Memory B cell (primary cell): ENCODE measurements at places on chromosomes 13 and 19.

DNA sequence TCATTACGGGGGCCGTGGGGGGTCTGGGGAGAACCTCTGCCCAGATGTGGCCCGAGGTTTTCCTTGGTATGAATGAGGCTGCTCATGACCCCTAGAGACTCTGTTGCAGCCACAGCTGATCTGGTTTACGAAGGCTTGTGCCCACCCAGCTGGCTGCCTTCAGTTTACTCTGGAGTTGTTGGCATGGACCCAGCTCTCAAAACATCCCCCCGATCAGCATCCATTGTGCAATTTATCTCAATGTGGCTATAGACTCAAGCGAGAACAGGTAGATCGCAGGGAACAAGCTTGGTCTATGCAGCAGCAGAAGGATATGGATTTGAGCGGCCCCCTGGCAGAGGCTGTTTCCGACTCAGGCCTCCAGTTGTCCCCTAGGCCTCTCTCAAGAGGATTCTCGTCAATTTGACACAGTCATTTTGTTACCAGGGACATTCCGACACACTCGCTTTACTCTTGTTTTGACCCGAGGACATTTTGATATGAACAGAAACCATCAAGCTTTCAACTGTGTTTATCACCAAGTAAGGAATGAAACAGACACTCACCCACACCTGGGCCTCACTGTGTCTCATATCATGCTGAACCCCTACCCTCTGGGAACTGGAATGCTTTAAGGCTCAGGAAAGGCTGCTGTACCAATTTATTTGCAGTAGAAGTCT lies 161.5 kb downstream of the KATNAL1 start:
- H3K27me3 ChIP-seq, result peaks cover 10% of the 10 kb centered on the region
- peaks cover 5% of the 10 kb centered on the region for H3K36me3 ChIP-seq
- peak overlapping the region; percentile 41 for H3K4me3 ChIP-seq
- H3K27ac ChIP-seq, result peak overlapping the region; percentile 86
- peaks cover 41% of the 10 kb centered on the region for H3K4me1 ChIP-seq

- H3K4me1 ChIP-seq, result peaks cover 15% of the 10 kb centered on the region
- no peak for DNase-seq
- H3K27me3 ChIP-seq, result no peaks in the 10 kb centered on the region
- peaks cover 2% of the 10 kb centered on the region for H3K36me3 ChIP-seq
Measured at GRCh38 chr13:112727581-112727980, 37.7 kb downstream of the ATP11A start.

DNA sequence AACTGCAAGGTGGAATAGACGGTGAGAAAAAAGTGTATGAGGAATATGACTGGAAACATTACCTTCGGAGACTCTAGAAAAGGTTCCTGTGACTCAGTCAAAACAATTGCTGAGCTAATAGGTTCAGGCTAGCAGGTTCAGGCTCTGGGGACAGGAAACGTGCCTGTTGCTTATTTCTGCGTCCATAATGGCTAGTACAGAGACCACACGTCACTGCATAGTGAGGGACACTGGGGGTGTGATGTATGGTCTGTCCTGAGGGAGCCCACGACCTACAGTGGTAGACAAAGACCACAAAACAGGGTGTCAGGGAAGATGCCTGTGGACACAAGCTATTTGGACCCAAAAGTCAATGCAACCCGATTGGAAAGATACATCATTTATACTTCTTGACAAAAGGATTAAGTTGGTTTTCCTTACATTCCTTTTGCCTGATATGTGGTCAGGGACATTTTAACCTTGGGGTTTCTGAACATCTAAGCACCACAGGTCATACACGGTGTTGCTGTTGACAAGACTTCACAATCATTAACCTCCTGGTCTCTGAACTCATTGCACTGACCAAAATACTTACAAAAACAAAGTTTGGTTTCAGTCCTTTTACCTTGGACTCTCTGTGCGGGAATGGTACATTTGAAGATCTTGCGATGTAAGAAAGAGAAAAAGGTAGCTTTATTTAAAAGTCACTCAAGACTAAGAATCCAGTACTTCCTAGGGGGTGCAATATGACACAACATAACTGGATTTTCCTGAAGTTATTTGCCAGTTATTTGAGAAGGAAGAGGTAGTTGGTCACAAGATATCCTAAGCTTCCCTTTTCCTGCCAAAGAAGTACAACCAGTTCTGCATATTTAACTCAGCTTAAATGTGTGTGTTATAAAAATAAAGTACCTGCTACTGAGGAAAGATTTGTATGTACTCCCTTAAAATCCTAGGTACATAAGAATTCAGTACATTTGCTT lies 20.0 kb downstream of the CRYL1 start:
- H3K27me3 ChIP-seq, result no peaks in the 10 kb centered on the region
- no peak overlapping the region for H3K27ac ChIP-seq
- H3K4me3 ChIP-seq, result no peak overlapping the region
- no peaks in the 10 kb centered on the region for H3K4me1 ChIP-seq

DNA sequence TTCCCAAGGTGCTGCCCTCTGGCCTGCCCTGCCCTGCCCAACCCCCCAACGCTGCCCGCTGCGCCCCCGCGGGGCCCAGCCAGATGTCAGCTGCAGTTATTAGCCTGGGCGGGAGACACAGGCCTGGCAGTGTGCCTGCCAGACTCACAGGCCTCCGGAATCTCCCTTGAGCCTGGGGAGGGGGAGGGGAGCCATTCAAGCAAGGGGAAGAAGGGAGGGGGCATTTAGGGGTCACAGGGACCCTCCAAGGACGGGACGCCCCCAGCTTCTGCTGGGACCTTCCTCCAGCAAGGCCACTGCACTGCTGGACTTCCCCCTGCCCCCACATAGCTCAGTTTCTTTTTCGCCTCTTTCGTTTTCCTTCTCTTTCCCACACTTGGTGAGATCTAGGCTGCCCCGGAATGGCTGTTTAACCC lies 2.6 kb upstream of the JUNB start:
- peaks cover 25% of the 10 kb centered on the region for H3K4me1 ChIP-seq
- H3K36me3 ChIP-seq, result no peaks in the 10 kb centered on the region
- no peaks in the 10 kb centered on the region for H3K27me3 ChIP-seq
- DNase-seq, result peak; percentile 74
- H3K4me3 ChIP-seq, result peak overlapping the region; percentile 91

DNA sequence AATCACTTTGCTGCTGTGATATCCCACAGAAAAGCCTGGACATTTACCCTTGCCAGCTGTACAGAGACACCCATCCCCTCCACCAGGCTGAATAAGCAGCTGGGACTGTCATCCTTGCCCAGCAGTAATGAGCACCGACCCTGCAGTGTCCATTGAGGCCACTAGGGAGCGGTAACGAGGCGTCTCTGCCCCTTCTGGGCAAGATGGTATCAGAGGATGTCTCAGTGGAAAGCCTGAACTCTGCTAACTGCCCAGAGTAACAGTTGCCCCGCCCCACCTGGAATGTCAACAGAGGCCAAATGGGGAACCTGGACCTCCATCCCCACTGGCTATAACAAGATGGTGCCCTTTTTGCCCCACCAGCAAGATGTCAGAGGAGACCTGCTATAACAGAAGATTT lies 22.8 kb upstream of the CEACAM20 start:
- peaks cover 9% of the 10 kb centered on the region for H3K27me3 ChIP-seq
- peaks cover 7% of the 10 kb centered on the region for H3K36me3 ChIP-seq
- no peak overlapping the region for H3K4me3 ChIP-seq
- H3K27ac ChIP-seq, result no peak overlapping the region
- no peaks in the 10 kb centered on the region for H3K4me1 ChIP-seq

GRCh38 chr13:76715621-76716020 lies 170.6 kb downstream of the KCTD12 start:
- no peaks in the 10 kb centered on the region for H3K36me3 ChIP-seq
- DNase-seq, result no peak
- no peak overlapping the region for H3K4me3 ChIP-seq
- no peaks in the 10 kb centered on the region for H3K4me1 ChIP-seq

- H3K36me3 ChIP-seq, result peaks cover 15% of the 10 kb centered on the region
- DNase-seq, result no peak
- no peak within 1 kb of the TSS for H3K4me3 ChIP-seq
- H3K27me3 ChIP-seq, result no peaks in the 10 kb centered on the region
- no peaks in the 10 kb centered on the region for H3K4me1 ChIP-seq
- no peak within 1 kb of the TSS for H3K27ac ChIP-seq
Measured at GRCh38 chr19:56272161-56272798, at the start of gene EDDM13. EDDM13 (plus strand) TSS chr19:56272748; CDS start chr19:56272835, 87 bp downstream.

GRCh38 chr19:35862528-35862927 lies 5.8 kb downstream of the KIRREL2 start:
- peaks cover under 1% of the 10 kb centered on the region for H3K36me3 ChIP-seq
- no peak for DNase-seq
- H3K4me3 ChIP-seq, result no peak overlapping the region
- H3K4me1 ChIP-seq, result peaks cover 7% of the 10 kb centered on the region
- H3K27ac ChIP-seq, result no peak overlapping the region

DNA sequence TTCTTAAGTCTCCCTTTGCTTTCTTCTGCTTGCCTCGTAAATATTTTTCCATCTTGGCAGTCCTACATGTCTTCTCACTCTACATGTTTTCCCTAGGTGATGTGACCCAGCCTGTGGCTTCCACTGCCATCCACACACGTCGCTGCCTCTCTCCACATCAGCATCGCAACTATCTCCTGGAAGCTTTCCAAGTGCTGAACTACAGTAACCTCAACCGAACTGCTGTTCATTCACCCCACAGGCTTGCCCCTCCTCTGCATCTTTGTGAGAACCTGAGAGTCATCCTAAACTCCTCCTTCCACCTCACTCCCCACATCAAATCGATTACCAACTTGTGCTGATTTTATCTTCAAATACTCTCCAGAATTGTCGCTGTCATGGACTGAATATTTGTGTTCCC lies 41.2 kb upstream of the USPL1 start:
- peaks cover 11% of the 10 kb centered on the region for H3K4me1 ChIP-seq
- H3K4me3 ChIP-seq, result no peak overlapping the region
- no peak for DNase-seq
- H3K27ac ChIP-seq, result no peak overlapping the region
- peaks cover 2% of the 10 kb centered on the region for H3K27me3 ChIP-seq

- H3K4me3 ChIP-seq, result no peak overlapping the region
- H3K4me1 ChIP-seq, result no peaks in the 10 kb centered on the region
- H3K27ac ChIP-seq, result no peak overlapping the region
- no peaks in the 10 kb centered on the region for H3K27me3 ChIP-seq
Measured at GRCh38 chr13:106649495-106649894, 81.6 kb upstream of the ARGLU1 start.

DNA sequence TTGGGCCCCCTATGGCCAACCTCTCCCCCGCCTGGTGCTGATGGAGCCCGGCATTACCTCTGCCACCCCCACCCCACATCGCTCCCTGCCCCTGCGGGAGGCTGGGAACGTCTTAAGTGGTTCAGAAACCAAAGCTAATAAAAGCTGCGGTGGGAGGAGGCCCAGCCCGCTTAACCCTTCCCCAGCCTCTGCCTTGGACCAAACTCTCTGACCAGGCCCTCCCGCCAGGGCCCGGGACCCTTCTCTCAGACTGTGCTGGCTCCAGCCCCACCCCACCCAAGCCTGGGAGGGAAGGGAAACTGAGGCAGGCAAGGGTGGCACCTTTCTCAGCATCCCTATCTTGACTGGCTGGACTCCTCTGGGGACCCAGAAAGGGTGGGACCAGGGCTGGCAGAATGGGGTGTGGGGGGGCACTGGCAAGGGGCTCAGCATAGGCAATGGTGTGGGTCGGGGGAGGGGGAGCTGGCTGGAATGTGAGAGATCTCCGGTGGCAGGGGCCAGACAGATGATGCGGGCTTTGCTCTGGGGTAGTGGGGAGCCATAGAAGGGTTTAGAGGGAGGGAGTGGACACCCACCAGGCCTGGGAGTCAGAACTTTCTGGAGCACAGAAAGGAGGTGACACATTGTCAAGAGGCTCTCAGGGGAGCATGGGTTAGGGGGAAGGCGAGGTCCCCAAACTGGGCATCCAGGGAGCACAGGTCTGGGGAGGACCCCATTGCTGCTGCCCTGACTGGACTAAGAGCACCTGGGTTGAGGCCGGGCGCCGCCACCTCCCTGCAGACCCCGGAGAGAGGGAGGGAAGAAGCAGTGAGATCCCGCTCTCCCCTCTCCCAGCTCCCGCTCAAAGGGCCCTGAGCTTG lies 21.9 kb downstream of the SMIM24 start:
- no peak for DNase-seq
- no peak overlapping the region for H3K27ac ChIP-seq
- H3K27me3 ChIP-seq, result no peaks in the 10 kb centered on the region
- no peaks in the 10 kb centered on the region for H3K4me1 ChIP-seq
- peaks cover 5% of the 10 kb centered on the region for H3K36me3 ChIP-seq
